Lung (tissue), 17 donors: ENCODE measurements at places on chromosomes 12 and 14.

DNA sequence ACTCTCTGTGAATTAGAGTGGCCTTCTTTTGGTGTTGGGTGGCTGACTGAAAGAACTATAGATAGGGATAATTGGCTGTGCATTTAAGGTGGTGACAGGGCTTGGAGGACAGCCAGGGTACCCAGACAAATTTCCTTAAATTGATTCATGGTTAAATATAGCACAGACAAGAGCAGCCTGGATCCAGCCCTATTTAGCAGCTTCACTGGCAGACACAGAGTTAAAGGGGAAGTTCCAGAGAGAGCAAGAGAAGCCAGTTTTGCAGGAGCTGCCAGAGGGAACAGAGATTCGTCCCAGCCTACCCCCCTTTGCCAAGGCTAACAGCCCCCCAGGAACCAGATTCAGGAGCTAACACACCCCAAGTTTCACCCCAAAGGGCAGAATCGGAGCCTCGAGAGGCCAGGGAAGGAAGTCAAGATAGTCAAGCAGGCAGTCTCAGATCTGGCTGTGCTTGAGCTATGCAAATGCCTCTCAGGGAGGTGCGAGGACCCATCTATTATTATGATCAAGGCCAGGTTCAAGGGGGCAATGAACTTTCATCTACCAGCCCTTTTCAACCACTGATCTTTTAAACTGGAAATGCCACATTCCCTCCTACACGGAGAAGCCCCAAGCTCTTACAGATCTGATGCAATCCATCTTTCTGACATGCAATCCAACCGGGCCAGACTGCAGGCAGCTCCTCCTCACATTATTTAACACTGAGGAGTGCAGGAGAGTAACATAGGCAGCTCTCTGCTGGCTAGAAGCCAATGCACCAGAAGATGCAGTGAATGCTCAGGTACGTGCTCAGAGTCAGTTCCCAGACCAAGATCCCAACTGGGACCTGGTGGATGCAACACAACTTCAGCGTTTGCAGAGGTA is 58.2 kb downstream of the DHRS2 start:
- no peak overlapping the region for H3K27ac ChIP-seq
- no peaks in the 10 kb centered on the region for H3K36me3 ChIP-seq
- H3K4me3 ChIP-seq: no peak overlapping the region

GRCh38 chr12:52224151-52224550 is 8.9 kb upstream of the KRT7 start:
- no peaks in the 10 kb centered on the region for H3K27me3 ChIP-seq
- H3K4me3 ChIP-seq: no peak overlapping the region
- H3K27ac ChIP-seq: no peak overlapping the region
- no peaks in the 10 kb centered on the region for H3K36me3 ChIP-seq
- H3K4me1 ChIP-seq: no peaks in the 10 kb centered on the region

GRCh38 chr14:45332360-45332988 is 79.5 kb upstream of the MIS18BP1 start:
- DNase-seq: no peak
- H3K27ac ChIP-seq: no peak overlapping the region
- no peaks in the 10 kb centered on the region for H3K4me1 ChIP-seq

- DNase-seq: no peak
- H3K27ac ChIP-seq: no peak overlapping the region
- H3K4me1 ChIP-seq: peaks cover 4% of the 10 kb centered on the region
- no peaks in the 10 kb centered on the region for H3K27me3 ChIP-seq
These were observed 426.0 kb downstream of the FUT8 start for GRCh38 chr14:65838565-65838964.

GRCh38 chr14:75022655-75023054 is 19.9 kb downstream of the EIF2B2 start:
- no peak overlapping the region for H3K4me3 ChIP-seq
- H3K27me3 ChIP-seq: no peaks in the 10 kb centered on the region
- no peak overlapping the region for H3K27ac ChIP-seq
- DNase-seq: no peak

GRCh38 chr14:95502381-95502950 is 14.0 kb downstream of the SYNE3 start:
- peaks cover 5% of the 10 kb centered on the region for H3K36me3 ChIP-seq
- no peak overlapping the region for H3K27ac ChIP-seq
- H3K27me3 ChIP-seq: no peaks in the 10 kb centered on the region
- peaks cover 5% of the 10 kb centered on the region for H3K4me1 ChIP-seq
- no peak for DNase-seq
- H3K4me3 ChIP-seq: no peak overlapping the region

GRCh38 chr14:94196057-94196456 is 21.9 kb downstream of the PPP4R4 start:
- H3K27ac ChIP-seq: no peak overlapping the region
- H3K4me3 ChIP-seq: no peak overlapping the region
- H3K27me3 ChIP-seq: no peaks in the 10 kb centered on the region
- no peaks in the 10 kb centered on the region for H3K4me1 ChIP-seq
- H3K36me3 ChIP-seq: no peaks in the 10 kb centered on the region
- DNase-seq: no peak

DNA sequence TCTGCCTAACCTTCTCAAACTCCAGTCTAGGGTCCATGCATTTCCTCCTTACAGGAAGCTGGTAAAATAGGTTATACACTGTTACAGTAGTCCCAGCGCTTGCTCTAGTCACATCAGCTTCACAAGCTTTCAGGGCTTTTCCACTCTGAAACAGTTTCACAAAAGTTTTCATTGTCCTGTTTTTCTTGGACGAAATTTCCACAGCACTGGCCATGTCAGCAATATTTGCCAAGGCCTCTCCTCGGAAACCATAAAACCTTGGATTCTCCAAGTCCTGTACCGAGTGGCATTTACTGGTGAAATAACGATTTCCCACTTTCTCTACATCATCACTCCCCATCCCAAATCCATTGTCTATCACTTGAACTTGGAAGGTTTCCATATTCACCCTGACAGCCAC is 2.1 kb downstream of the MLH3 start:
- no peak overlapping the region for H3K4me3 ChIP-seq
- H3K27me3 ChIP-seq: no peaks in the 10 kb centered on the region
- DNase-seq: no peak
- H3K36me3 ChIP-seq: no peaks in the 10 kb centered on the region

GRCh38 chr12:107405436-107405835 is 280.2 kb upstream of the PWP1 start:
- H3K4me1 ChIP-seq: no peaks in the 10 kb centered on the region
- H3K27ac ChIP-seq: no peak overlapping the region
- H3K27me3 ChIP-seq: no peaks in the 10 kb centered on the region
- H3K4me3 ChIP-seq: no peak overlapping the region
- H3K36me3 ChIP-seq: no peaks in the 10 kb centered on the region
- DNase-seq: no peak

DNA sequence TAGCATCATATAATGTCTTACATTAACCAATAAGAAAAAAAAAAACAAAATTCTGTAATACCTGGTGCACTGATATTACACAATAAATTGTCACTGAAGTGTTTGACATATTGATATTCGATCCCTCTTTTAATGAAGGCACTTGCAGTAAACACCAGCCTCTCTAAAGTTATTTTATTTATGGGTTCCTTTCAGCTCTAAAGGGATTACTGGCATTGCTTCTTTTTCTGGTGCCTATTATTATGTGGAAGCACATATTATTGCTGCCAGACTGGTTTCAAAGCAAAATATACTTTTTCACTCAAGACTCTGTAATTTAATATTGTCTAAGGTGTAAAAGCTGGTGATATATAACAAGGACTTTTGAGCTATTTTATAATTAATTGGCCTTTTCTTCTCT is 1090.5 kb downstream of the TRHDE start:
- H3K4me3 ChIP-seq: no peak overlapping the region
- no peak overlapping the region for H3K27ac ChIP-seq
- H3K27me3 ChIP-seq: no peaks in the 10 kb centered on the region
- no peaks in the 10 kb centered on the region for H3K4me1 ChIP-seq
- H3K36me3 ChIP-seq: no peaks in the 10 kb centered on the region

DNA sequence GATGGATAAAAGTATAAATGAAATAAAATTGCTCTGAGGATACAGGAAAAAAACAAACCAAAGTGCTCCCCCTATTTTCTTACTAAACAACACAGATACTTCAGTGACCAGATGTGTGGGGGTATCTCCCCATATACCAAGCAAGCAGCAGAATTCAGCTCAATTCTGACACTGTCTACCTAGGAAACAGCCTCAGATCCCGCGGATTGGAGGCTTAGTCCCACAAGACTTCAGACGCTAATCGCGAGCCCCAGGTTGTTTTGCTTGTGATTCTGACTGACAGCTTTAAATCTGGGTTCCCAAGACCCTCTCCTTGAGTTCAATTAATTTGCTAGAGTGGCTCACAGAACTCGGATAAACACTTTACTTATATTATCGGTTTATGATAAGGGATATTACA is 17.3 kb downstream of the NFKBIA start:
- H3K4me3 ChIP-seq: no peak overlapping the region
- no peak for DNase-seq
- peak overlapping the region; percentile 74 for H3K27ac ChIP-seq
- peaks cover 28% of the 10 kb centered on the region for H3K4me1 ChIP-seq
- H3K27me3 ChIP-seq: no peaks in the 10 kb centered on the region

DNA sequence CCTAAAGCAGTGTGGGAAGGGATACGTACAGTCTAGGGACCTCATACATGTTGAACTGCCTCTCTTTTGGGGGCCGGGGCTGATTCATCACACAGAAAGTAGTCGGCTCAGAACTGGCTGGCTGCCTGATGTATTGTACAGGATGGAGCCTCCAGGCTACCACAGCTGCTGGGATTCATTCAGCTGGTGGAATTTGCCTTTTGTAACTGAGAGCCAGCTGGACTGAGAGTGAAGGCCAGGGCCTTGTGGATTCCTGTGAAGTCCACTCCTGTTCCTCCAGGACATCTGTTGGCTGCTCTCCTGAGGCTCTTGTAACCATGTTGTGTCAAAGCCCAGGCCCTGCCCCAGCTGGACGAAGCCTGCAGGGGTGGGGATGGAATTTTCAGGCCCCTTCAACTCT is 116.3 kb upstream of the PRICKLE1 start:
- H3K27me3 ChIP-seq: no peaks in the 10 kb centered on the region
- peak; percentile 90 for DNase-seq
- H3K27ac ChIP-seq: no peak overlapping the region
- no peaks in the 10 kb centered on the region for H3K36me3 ChIP-seq
- no peaks in the 10 kb centered on the region for H3K4me1 ChIP-seq

DNA sequence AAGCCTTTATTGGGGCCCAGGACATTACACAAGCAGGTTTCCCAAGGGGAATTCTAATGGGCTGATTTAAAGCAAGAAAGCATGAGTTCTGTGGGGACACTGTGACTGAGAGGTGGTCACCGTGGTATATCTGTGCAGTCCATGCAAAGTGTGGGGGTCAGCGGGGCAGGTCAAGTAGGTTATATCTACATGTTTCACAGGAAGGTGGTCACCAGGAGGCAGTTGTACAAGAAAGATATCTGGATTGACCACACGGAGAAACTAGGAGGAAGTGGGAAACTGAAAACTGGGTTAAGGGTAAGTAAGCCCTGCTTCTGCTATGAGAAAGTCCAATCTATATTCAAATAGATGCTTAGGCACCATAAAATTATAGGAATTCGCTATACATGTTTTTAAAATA is 77.8 kb upstream of the CNOT2 start:
- H3K4me3 ChIP-seq: no peak overlapping the region
- no peaks in the 10 kb centered on the region for H3K4me1 ChIP-seq
- no peak for DNase-seq
- no peaks in the 10 kb centered on the region for H3K27me3 ChIP-seq

- H3K27me3 ChIP-seq: no peaks in the 10 kb centered on the region
- no peaks in the 10 kb centered on the region for H3K4me1 ChIP-seq
- no peak overlapping the region for H3K27ac ChIP-seq
- H3K36me3 ChIP-seq: no peaks in the 10 kb centered on the region
These were observed 37.3 kb upstream of the BCL11B start for GRCh38 chr14:99309220-99309766.

DNA sequence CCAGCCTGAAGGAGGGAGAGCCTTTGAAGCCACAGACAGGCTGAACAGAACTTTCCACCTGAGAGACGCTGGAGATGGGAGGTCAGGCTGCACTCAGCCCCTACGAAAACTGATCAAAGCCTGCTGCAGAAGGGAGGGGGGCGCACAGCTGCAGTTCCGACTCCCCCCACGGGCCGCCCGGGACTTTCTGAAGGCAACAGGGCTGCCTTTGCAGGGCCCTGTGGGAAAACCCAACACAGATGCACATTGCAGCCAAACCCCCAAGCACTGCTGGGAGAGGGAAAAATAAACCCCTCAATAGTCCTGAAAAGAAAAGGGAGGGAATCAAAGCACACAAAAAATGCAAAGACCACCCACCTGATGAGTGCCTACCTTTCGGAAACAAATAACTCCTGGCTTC is 290.6 kb downstream of the ZFP36L1 start:
- H3K27me3 ChIP-seq: no peaks in the 10 kb centered on the region
- no peak overlapping the region for H3K4me3 ChIP-seq
- H3K36me3 ChIP-seq: no peaks in the 10 kb centered on the region
- peaks cover 56% of the 10 kb centered on the region for H3K4me1 ChIP-seq

DNA sequence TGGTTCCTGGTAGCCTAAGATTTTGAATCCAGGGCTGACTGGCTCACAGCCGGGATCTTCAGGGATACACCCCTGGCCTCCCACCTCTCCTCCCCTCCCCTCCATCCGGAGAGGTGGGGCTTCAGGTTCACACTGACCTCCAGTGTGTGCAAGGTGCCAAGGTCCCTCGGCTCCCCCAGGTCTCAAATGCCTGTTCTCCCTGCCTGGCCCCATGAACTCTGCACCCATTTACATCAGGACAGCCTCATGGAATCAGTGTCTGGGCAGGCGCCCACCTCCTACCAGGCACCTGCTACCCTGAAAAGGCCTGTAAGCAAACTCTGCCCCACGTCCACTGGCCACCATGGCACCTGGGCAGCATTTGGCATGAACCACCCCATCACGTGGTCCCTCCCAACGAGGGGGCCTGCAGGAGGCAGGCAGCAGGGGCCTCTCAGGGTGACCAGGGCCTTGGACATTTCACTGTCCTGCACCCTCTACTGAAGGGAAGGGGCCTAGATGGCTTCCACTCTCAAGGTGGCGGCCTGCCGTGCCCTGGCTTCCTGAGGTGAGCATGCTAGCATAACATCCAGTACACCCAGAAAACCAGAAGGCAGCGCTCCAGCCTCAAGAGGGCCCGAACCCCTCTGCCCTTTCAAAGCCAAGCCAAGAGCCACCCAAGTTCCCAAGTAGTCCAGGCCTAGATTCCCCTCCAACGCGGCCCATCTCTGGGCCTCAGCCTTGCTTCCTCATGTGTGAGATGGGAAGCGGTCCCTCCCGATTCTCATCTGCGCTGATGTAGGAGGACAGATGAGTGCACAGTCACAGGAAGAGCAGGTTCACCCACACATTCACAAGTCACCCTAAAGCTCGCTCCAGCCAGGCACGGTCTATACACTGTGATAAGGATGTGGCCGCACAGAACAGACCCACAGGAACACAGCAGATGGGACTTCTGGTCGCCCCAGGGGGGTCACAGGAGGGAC is 37.3 kb downstream of the CCDC85C start:
- no peak overlapping the region for H3K27ac ChIP-seq
- no peak for DNase-seq
- no peaks in the 10 kb centered on the region for H3K27me3 ChIP-seq

GRCh38 chr12:47020211-47020821 is 59.1 kb upstream of the PCED1B start:
- no peak overlapping the region for H3K27ac ChIP-seq
- H3K4me3 ChIP-seq: no peak overlapping the region
- H3K27me3 ChIP-seq: no peaks in the 10 kb centered on the region
- no peaks in the 10 kb centered on the region for H3K4me1 ChIP-seq
- DNase-seq: no peak
- H3K36me3 ChIP-seq: no peaks in the 10 kb centered on the region
